Right lung (tissue), 10 donors: ENCODE measurements at places on chromosomes 12 and 14.

- DNase-seq, result peak; percentile 60
Measured at GRCh38 chr12:120710031-120710804, at the start of gene UNC119B. Gene UNC119B (plus strand): TSS chr12:120710458. CDS start chr12:120710475, 17 bp downstream.

- no peak for DNase-seq
Measured at GRCh38 chr12:119868992-119869391, 8.1 kb downstream of the CIT start.

DNA sequence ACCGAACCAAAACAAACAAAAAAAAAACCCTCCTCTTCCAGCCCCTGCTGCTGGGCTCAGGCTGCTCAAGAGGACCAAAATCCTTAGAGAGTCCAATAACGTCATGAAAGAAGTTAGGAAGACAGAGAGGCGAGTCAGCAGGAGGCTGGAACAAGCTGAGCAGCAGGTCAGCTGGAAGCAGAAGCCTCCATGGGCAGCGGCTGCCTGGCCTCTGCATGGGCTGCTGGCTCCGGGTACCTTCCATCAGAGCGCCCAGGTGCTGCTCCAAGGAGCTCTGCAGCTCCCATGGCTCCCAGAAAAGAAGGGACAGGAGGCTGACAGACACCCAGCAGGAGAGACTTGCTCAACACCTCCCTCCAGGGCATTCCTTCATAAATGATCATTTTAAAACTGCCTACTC, 3.2 kb upstream of the KRT2 start:
- no peak for DNase-seq

DNA sequence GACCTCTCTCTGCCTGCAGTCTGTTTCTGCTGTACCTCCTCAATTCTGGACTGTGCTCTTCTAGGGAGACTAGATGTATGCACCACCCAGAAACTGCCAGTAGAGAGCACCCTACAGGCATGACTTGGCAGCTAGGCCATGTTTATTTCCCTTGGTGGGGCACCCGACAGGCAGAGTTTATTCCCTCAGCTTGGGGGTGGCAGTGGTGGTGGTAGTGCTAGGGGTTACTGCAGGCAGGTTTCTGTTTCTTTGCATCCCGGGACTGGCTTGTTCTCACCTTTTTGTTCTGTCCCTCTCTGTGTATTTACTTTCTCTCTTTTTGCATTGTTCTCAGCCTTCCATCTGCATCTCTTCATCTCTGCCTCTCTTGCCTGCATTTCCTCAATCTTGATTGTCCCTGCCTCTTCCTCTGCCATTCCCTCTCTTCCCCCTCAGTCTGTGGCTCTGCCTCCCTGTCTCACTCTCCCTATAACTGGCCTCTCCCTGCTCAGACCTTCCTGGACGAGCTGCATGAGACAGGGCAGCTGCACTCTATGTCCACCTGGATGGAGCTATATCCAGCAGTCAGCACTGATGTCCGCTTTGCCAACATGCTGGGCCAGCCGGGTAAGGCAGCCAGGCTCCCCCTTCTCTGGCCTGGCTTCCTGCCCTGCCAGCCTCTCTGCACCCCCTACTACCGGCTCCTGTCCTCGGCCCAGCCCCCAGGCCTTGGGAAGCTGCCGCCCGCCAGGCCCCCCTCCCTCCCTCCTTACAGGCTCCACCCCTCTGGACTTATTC, 13.8 kb downstream of the PRPF40B start:
- no peak for DNase-seq

- DNase-seq, result no peak
Measured at GRCh38 chr14:76926521-76927251, 100.5 kb downstream of the LRRC74A start.

DNA sequence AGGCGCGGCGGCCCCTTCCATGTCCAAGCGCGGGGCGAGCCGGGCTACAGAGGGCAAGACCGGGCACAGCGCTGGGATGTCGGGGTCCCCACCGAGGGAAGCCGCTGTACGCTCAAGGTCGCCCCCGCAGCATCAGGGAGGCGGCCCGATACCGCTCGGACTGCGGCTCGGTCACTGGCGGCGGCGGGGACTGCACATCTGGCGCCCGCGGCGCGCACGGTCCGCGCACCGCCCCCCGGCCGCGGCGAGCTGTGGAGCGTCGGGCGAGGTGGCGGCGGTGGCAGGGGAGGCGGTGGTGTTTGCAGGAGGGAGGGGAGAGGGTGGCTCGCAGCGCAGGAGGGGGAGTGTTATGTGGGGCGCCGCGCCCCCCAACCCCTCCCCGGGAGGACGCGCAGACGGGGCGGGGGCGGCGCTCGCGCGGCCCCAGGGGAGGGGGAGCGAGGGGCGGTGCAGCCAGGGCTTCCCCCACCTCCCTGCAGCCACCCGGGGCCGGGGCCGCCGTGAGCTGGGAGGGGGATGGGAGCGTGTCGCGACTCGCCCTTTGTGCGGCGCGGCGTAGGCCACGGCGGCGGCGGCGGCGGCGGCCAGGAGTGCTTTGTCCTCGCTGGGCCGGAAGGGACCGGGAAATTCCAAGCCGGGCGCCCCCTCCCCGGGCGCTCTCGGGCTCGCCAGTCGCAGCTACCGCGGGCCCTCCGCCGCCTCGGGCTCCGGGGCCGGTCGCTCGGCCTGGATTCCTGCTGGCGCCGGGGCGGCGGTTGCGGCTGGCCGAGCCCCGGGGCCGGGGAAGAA, at the start of gene NUAK1:
TSS of gene NUAK1 (minus strand) at position 322 of the 789 bp plus-strand sequence. CDS start at position 21, 301 bp downstream.
- DNase-seq, result peak; percentile 81

GRCh38 chr14:33758547-33758946, 192.3 kb downstream of the EGLN3 start:
- DNase-seq, result no peak

DNA sequence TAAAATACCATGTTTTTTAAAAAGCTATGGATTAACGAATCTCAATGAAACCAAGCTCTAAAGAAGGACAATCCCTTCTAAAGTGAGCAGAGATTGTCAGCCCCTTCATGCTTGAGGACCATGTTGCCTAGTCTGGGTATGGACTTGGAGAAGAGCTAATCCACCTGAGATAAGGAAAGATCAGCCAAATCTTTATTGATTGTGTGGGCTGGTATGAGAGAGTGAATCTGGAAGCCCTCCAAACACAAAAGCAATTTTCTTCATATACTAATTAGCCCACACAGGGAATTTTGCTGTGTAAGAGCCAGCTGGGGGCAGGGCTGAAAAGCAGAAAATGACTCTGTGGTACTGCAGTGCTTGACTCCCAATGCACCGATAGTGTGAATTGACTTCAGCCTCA, 47.4 kb upstream of the DICER1 start:
- DNase-seq, result no peak

- no peak for DNase-seq
Measured at GRCh38 chr12:71567537-71567936, 96.1 kb downstream of the ZFC3H1 start.

DNA sequence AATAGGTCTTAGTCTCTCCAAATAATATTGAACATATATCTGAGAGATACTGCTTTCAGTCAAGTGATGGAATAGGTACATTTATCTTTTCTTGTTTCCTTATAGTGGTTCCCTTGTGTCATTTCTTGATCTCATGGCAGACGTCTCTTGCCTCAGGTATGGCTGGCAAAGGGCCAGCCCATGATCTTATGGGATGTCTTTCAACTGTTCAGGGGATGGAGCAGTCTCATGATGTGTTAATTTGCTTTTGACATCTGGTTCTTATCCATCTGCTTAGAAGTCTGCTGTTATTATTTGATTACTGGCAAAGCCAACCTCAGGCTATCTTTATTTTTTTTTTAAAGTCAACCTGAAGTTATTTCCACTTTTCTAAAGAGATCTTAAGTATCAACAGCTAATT, 262.9 kb downstream of the TMEM117 start:
- no peak for DNase-seq

DNA sequence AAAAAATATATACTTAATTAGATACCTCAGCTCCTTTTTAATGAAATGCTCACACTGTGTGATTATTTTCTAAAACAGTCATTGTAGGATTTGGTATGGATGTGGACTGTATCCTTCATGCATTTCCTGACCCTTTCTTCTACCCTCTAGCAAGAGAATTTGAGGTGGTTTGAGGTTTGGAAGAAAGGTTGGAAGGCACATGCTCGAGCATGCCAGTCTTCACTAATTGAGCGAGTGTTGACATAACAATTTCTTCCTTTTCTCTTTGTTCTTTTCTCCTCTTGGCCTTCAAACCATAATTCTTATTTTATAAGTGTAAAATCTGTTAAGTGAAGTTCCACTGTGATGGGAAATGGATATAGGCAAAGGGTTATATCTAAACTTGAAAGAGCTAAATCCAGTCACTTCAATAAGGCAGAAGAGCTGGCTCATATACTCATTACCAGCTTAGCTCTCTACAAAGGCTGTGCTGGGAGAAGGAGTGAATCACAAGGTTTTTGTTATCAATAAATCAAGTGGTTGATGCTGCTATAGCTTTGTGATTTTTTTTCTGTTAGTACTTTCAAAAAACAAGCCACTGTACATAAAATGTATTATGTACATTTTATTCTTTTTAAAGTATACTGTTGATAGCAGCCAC, 16.2 kb upstream of the PTHLH start:
- DNase-seq, result no peak

DNA sequence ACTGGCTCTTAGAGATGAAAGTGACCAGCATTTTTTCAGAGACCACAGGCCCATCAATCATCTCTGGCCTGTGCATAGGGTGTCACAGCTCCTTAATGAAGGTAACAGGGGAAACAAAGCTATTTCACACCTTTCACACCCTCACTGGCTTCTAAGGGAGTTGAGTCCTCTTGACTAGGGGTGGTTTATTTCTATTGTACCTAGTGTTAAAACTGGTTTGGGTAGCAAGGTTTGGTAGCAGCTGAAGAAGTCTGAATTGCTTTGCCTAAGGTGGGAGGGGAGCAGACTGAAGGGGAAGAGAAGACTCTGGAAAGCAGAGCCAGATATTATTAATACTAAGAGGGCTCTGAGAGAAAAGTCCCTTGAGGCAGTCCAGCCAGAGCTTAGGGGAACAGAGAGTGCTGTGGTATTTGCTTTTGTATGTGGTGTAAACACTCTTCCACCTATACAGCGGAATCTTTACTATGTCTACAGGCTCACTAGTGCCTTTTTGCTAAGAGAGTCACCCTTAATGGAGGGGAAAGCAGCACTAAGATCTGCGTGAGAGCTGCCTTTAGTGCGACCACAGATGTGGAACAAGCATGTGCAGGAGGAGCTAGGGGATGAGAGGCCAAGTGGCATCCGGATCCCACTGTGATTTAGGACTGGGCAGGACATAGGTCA, 95.8 kb downstream of the STXBP6 start:
- no peak for DNase-seq

DNA sequence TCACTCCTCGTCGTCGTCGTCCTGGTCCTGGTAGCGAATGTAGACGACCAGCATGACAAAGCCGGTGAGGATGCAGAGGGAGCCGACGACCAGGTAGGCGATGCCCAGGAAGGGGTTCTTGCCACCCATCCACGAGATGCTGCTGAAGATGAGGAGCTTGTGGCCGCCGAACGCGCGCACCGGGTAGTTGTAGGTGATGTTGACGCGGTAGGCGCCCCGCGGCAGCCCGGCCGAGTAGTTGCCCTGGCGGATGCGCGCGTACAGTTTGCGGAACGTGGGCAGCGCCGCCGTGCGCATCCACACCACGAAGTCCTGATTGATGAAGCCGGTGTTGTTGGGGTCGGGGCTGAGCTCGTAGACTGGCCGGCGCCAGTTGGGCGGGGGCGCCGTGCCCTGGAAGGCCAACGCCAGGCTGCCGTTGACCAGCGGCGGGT, 1.0 kb downstream of the TMEM30B start:
- DNase-seq, result peak; percentile 26

DNA sequence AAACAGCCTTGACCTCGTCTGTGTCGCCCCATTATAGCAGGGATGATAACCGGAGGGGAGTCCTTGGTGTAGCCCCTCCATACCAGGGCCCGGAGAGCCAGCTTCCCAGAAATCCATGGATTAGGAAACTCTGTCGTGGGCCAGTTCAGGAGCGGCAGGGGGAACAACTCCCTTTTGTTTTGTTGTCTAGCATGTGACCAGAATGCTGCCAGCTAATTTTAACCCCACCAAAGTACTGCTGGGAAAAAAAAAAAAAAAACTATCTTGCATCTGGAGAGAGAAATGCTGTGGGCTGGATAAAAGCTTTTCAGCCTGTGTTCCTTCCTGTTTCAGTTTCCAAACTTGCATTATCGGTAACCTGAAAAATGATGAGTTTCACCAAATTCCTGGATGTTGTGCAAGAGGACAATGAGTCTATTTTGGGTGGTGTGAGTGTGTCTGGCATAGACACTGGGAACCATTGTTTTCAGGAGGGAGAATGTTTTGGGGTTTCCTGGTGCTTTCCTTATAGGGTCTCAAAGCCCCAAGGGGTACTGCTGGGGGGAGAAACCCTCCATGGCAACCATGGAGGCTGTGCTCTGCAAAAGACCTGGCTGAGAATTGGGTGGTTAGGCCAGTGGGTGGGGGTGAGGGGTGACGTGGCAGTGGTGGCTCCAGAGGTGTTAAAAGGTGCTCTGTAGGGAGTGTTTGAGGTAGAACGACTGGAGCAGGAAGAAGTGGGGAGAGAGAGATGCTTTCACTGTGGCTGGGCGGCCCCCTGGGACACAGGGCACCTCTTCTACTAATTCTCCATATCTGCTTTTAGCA, 14.9 kb upstream of the IRF2BPL start:
- no peak for DNase-seq
